Right forelimb (tissue), 1 donor: ENCODE measurements at places on chromosomes 2 and 18.

GRCh38 chr2:2586068-2586776, 255.1 kb upstream of the MYT1L start:
- peak; percentile 7 for DNase-seq

DNA sequence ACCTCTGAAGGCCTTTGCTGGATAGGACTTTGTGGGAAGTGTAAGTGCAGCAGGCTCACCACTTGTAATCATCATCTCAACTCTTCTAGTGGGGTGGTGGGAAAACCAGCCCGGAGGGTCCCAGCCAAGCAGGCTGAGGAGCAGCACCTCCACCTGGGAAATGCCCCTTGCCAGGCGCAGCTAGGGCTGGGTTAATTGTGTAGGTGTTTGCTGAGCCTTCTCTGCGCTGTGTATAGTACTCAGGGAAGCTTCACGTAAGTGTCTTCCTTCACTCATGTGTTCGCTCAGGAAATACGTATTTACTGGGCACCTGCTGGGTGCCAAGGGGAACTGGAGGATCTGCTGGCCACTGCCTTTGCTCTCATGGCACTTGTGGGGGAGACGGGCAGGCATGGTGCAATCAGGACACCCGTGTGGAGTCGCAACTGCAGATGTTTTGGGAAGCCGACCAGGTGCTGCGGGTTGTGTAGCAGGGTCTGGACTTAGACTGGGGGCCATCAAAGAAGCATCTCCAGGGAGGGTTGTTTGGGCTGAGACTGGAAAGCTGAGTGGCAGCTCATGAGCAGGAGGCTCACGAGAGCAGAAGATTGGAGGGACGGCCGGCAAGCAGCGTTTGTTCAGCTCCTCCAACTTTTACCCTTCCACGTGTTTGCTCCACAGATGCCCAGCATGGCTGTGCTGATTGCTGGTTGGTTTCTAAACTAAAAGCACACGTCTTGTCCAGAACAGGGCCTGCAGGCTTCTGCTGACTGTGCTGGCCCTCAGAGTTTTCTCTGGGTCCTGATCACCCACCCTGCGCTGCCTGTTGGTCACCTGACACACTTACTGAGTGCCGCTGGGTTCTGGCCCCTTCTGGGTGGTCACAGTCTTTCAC, 164.6 kb downstream of the LDLRAD4 start:
- DNase-seq, result no peak

DNA sequence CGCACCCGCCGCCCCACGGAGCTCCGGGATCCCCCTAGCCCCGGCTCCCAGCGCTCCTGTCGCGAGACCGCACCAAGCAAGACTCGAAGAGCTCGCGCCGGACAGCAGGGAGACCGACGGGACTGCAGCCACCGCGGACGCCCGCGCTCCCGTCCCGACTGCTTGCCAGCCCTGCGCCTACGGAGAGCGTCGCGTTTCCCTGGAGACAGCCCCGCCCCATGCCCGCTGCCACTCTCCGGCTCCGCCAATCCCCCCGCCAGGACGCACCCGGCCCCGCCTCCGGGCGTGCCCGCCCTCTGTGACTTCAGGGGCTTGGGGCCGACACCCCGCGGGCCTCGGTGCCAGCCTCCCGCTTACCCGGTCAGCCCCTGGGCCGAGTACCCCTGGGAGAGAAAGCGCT, at the start of gene ANKMY1:
ANKMY1 (minus strand) TSS at position 181 of the 400 bp plus-strand sequence. CDS start 653 bp downstream, outside the sequence.
- DNase-seq, result peak; percentile 76

GRCh38 chr18:47981320-47981719, 50.9 kb upstream of the SMAD2 start:
- DNase-seq, result no peak

- DNase-seq, result no peak
Observed at GRCh38 chr18:57544936-57545660, 41.4 kb downstream of the FECH start.

- DNase-seq, result peak; percentile 48
Observed at GRCh38 chr2:109331081-109331480, 202.1 kb downstream of the SH3RF3 start.

DNA sequence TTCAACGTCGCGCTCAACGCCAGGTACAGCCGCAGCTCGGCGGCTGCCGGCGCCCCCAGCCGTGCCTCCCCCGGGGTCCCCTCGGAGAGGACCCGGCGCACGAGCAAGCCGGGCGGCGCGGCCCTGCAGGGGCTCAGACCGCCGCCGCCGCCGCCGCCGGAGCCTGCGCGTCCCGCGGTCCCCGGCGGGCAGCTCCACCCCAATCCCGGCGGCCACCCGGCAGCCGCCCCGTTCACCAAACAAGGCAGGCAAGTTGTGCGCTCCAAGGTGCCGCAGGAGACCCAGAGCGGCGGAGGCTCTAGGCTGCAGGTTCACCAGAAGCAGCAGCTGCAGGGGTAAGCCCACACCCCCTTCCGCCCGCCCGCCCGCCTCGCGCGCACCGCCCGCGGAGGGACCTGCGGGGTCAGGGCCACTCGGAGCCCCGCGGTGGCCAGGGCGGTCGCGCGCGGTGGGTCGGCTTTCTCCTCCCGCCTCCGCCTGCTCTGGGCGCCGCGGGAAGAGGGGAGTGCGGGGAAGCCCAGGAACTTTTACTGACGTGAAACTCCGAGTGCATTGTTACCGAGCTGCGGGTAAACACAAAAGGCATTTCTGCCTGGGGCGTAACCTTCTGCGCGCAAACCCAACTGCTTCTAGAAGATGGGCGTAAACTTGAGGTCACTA, 861 bp downstream of the LTBP1 start:
- peak; percentile 70 for DNase-seq

- DNase-seq, result no peak
Observed at GRCh38 chr2:188573453-188573852, 281.8 kb downstream of the GULP1 start.

DNA sequence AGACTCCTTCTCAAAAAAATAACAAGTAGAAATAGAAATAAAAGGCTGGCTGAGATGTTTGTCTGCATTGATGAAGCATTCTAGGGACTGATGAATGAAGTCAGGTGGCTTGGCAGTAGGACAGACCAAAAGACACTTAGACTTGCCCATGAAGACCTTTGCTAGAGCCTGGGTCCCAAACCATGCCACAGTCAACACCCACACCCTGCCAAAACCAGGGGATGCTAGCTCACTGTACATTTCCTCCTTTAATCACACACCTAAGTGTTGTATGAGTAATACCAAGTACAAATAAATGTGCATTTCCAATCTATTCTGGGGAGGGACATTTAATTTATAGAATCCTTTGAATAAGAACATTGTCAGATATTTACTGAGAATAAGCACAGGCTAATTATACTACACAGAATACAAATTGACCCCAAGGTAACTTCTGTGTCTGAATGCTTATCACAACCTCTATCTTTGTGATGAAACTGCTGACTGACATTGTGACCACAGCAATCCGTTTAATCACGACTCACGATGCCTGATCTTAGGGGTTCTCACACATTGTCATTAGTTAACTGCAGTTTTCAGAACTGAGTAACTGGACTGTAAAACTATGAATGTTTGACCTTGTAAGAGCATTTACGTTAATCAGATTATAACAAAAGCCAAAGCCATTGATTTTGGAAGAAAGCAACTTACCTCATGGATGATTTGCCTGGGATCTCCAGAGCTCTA, 10.5 kb upstream of the NOL10 start:
- no peak for DNase-seq

GRCh38 chr18:78619854-78620253, 359.8 kb upstream of the SALL3 start:
- peak; percentile 13 for DNase-seq

- no peak for DNase-seq
Observed at GRCh38 chr2:7346336-7346735, 429.1 kb downstream of the RNF144A start.

- no peak for DNase-seq
Observed at GRCh38 chr2:107711941-107712340, 114.8 kb upstream of the RGPD4 start.

GRCh38 chr2:96529376-96530143, 7.0 kb upstream of the ARID5A start:
- DNase-seq, result peak; percentile 42

DNA sequence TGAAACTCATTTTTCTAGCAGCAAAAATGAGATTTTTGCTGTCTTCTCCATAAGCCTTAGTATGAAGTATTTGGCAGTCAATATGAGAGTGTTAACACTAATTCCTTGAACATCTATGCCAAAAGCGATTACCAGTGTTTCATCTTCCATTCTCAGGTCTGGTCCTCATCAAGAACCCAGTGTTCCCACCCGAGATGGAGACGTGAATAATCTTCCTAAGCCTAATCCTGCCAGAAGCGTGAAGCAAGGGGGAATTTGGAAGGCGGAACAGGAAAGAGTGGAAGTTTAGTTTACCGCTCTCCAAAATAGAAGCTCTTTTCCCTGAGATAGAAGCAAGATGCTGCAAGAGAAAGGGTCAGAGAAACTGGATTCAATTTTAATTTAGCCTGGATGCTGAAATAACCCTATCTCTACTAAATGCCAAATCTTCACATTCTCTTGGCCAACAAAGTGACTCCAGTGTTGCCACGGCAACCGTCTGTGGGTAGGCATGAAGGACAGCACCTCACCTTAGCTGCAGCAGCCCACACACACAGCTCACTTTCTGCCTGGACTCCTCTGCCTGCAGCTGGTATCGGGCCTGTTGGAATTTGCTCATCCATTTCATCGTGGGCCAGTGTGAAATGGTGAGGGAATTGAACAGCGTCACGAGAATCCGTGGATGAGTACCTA, 711.1 kb downstream of the CBLN2 start:
- no peak for DNase-seq

DNA sequence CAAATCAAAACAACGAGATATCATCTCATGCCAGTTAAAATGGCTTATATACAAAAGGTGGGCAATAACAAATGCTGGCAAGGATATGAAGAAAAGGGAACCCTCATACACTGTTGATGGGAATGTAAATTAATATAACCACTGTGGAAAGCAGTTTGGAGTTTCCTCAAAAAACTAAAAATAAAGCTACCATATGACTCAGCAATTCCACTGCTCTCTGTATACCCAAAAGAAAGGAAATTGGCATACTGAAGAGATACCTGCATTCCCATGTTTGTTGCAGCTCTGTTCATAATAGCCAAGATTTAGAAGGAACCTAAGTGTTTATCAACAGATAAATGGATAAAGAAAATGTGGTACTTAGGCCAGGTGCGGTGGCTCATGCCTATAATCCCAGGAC, 124.8 kb downstream of the MSTN start:
- DNase-seq, result no peak
